ENCODE measurements at places on chromosomes 3 and 15.

DNA sequence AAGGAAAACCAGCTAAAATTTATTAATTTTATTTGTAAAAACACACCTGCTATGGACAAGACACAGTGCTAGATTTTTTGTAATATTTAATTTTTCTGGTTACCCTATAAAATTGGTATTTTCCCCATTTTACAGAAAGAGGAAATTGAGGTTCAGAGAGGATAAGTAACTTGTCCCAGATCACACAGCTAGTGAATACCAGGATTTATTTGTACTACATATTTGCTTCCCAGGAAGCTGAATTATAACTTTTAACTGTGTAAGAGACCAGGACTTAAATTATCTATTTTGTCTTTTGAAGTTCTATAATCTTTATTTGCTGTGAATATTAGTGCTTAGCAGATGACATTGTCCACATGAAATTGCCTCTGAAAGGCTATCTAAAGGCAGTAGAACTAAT is 49.7 kb downstream of the MAP2K5 start:
- DNase-seq, result no peak

DNA sequence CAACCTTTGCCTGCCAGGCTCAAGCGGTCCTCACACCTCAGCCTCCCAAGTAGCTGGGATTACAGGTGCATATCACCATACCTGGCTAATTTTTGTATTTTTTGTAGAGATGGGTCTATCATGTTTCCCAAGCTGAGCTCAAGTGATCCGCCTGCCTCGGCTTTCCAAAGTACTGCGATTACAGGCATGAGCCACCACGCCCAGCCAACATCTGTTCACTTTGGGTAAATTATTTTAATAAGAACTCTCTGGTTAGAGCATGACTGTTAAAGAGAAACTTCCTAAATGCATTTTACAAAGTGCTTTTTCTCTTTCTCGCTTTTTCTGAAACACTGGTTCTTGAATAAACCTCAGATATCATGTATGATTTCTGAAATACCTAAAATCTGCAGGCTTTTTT is 172.5 kb downstream of the PTPRG start:
- DNase-seq, result no peak

DNA sequence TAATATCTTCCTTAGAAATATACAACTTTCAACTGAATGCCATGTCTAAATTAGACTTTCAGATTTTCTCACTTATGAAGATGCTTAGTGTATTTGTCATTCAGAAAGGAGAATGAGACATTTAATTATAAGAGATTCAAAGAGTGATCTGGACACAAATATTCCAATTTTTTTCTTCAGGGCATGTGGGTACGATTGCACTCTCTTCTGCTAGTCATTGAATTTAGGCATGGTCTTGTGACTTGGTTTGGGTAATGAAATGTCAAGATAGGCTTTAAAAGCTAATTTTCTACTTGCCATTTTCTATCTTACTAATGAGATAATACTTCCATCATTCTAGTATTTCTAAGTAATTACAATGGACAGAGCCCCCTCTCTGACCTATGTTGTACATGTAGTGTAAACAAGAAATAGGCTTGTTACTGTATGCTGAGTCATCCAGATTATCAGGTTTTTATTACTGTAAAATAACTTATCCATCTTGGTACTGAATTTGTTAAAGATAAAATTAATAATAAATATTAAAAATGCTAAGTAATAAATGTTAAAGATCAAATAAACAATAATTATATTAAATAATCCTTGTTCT is 770.8 kb upstream of the BCHE start:
- no peak for DNase-seq

- DNase-seq, result no peak
These were observed 81.4 kb downstream of the NCEH1 start for GRCh38 chr3:172629470-172629869.

- DNase-seq, result no peak
These were observed 336.7 kb upstream of the ZNF717 start for GRCh38 chr3:76122007-76122406.

GRCh38 chr3:58025406-58025805 is 17.2 kb downstream of the FLNB start:
- DNase-seq, result no peak

DNA sequence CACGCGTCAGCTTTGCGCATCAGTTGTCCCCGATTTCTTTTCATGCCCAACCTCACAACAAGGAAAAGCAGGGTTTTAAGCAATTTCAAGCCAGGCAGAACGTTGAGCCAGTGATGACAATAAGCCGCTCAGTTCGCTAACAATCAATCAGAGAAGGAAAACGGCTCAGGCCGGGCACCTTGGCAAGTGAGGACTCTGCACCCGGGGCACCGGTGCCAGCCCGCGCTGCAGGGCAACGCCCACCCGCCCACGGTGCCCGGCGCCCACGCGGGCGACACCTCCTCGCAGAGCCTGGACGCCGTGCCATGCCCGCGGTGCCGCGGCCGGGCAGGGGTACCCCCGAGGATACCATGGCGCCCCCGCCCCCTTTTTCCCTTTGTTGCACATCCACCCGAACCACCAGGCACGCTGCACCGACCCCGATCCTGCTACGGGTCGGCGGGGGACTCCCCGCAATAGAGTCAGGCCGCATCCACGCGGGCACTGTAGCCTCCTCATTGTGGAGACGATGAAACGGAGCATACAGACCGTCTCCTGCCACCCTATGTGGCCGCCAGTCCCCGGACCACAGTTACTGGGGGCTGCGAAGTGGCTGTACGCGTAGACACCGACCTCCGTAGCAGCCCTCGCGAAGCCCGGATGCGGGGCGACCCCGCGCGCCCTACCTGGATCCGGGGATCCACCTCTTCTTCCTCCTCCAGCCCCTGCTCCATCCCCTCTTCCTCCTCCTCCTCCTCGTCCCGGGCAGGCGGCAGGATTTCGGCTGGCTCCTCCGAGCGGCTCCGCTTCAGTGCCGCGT is 581 bp downstream of the SH3BP5 start:
- DNase-seq, result no peak

- DNase-seq, result no peak
These were observed 156.0 kb upstream of the MCTP2 start for GRCh38 chr15:94075349-94075748.

DNA sequence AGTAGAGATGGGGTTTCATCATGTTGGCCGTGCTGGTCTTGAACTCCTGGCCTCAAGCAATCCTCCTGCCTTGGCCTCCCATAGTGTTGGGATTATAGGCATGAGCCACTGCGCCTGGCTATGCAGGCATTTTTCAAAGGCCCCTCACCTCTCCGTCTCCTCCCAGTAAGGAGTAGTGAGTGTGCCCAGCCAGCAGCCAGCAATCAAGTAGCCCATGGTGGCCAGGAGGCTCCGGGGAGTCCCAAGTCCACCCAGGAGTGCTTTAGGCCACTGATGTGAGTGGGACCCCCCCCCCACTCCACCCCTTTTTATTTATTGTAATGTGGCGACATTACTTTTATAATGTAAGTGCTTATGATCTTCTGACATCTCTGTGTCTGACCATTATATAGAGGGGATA is 8.1 kb downstream of the ISG20 start:
- no peak for DNase-seq

DNA sequence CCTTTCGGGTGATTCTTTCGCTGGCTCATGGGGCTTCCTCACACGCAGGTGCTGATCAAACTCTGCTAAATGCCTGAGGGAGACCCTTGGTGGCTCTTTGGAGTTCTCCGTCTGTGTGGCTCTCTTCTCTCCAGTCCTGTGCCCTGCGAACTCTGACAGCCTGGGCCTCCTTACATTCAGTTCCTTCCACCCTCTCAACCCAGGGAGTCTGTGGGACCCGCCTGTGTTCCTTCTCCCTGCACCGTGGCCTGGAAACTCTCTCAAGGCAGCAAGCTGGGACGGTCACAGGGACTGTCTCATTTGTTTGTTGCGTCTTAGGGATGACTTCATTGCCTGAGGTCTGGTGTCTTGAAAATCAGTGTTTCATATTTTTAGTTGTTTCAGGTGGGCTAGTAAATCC is 37.0 kb upstream of the CORO2B start:
- DNase-seq, result no peak

DNA sequence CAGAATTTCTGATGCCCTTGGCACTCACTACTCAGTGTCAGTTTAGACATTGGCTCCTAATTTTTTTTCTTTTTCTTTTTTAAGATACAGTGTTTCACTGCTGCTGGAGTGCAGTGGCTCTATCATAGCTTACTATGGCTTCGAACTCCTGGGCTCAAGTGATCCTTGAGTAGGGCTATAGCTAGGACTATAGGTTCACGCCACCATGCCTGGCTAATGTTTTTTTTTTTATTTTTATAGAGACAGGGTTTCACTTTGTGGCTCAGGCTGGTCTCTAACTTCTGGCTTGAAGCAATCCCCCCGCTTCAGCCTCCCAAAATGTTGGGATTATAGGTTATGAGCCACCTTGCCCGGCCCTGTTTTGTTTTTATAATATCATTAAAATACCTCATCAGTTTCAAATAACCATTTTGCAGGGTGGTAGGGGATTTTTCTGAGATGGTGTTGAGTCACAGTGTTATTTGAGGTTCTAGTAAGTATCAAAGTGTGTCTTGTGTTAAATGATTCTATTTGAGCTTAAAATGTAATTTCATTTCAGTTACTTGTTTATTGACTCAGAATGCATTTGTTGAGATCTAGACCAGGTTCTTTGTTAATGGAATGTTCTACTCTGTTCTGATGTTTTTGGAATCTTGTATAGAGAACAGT is 7.0 kb downstream of the FNDC3B start:
- DNase-seq, result no peak

DNA sequence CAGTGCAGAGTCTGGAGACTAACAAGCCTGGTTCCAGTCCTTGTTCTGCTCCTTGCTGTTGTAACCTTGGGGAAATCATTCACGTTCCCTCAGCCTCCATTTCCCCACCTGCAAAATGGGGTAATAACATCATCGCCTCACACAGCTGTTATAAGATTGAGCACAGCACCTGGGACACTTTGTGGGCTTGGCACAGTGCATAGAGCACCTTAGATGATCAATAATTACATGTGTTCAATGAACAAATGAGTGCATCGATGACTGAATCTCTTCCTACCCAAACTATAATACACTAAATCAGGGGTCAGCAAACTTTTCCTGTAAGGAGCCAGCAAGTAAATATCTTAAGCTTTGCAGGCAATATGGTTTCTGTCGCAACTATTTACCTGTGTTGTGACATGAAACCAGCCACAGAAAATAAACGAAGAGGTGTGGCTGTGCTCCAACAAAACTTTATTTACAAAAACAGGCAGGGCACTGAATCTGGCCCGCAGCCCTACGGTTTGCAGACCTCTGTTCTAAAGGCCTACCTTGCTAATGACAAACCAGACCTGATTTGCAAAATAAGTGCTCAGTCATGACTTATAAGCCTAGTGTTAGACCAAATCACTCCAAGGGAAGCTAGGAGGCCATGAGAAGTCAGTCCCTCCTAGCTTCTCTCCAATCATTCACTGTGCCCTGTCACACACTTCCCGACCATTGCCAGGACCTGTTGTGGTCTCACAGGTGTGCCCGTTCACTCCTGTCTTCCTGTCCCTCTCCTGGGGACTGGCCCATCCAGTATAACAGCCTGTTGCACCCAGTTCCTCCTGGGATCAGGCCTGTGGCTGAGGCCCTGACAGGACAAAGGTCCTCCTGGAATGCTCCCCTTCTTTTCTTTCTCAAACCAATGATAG is 149.4 kb upstream of the WNT5A start:
- no peak for DNase-seq

DNA sequence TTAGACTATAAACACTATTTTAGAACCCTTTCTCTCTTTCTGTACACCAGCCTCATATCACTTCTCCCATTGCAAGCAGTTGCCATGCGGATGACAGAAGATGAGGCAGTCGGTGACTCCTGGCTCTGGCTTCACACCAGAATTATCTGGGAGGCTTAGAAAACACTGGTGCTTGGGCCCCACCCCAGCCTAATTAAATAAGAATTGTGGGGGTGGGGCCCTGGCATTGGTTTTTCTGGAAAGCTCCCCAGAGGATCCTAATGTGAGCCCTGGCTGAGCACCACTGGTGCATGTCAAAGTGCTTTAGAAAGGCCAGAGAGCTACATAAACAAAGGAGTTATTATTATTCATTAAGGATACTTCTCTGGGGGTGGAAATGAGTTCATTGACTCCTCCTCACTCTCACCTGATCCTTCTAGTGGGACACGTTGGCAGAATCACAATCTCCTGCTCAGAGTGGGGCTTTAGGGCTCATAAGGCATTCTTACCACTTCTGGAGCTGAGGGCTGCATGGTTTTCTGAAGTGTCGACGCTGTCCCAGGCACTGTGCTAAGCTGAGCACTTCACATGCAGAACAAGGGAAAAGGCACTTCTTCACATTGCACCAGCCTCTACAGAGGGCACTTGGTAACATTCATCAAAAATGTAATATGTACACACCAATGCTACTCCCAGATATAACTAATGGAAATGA is 188.5 kb upstream of the TLE3 start:
- DNase-seq, result no peak

DNA sequence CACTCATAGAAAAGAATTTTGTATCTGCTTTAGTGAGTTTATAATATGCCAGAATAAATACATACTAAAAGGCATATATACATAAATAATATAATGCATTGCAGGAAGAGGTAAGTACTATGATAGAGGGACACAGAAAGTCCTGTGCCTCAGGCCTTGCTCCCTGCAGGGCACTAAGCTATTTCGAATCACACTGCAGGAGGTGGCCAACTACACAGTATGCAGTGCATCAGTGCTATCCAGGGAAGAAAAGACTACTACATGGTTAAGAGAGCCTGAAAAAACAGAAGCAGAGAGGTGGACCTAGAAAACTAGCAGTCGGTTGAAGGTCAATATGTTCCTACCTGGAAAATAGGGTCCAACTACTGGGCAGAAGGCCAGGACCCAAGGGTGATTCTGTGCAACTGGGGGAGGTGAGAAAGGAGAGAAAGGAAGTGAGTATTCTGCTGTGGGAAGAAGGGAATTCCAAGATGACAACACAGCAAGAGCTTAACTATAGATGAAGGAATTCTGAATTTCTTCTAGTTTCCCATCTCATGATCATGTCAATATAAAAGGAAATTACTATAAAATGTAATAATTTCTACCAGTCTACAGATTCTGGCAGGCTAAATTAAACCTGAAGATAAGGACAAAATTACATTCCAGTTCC is 218.0 kb downstream of the ZBTB20 start:
- DNase-seq, result no peak

- DNase-seq, result no peak
These were observed 4.9 kb upstream of the ACKR4 start for GRCh38 chr3:132592216-132592615.

GRCh38 chr3:133986311-133986710 is 43.4 kb downstream of the SLCO2A1 start:
- DNase-seq, result no peak

DNA sequence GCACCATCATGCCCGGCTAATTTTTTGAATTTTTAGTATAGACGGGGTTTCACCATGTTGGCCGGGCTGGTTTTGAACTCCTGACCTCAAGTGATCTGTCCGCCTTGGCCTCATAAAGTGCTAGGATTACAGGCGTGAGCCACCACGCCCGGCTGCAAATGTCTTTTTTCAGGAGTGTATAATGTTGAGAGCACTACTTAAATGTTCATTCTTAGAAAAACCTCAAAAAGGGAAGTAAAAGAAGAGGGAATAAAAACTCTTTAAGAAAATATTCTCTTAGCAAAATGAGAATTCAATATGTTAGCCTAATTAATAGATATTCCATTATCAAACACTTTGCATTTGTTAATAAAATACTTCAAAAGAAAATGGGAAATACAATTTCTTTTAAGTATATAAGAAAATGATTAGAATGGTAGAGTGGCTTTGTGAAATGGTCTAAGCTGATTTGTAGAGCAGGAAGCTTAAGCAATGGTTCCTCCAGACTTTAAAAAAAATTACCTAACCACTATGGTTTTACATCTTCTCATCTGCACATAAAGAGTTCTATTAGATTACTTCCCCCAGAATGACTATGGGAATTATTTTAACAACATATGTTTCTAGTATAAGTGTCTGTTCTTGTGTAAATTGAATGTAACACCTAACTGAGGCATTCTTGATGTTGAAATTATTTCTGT is 226.7 kb upstream of the ALCAM start:
- DNase-seq, result no peak

All from substantia nigra (tissue), 51 donors.